NCI-H1417 treated with DMSO at 0.1 percent for 48 hours (cell line): ENCODE measurements at places on chromosomes 3 and 15.

- no peak for DNase-seq
Measured at GRCh38 chr15:40782609-40783227, 12.9 kb downstream of the C15orf62 start.

- peak; percentile 35 for DNase-seq
Measured at GRCh38 chr3:126679318-126679751, 24.4 kb upstream of the TXNRD3 start.

DNA sequence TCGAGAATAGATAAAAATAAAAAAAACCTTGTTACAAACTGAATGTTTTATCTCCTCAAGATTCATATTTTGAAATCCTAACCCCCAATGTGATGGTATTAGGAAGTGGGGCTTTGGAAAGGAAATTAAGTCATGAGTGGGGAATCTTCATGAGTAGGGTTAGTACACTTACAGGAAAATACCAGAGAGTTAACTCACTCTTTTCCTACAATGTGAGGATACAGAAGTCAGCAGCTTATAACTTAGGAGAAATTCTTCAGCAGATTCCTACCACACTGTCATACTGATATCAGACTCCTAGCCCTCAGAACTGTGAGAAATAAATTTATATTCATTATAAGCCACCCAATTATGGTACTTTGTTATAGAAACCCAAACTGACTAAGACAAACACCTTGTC lies 453.1 kb downstream of the GBE1 start:
- no peak for DNase-seq

DNA sequence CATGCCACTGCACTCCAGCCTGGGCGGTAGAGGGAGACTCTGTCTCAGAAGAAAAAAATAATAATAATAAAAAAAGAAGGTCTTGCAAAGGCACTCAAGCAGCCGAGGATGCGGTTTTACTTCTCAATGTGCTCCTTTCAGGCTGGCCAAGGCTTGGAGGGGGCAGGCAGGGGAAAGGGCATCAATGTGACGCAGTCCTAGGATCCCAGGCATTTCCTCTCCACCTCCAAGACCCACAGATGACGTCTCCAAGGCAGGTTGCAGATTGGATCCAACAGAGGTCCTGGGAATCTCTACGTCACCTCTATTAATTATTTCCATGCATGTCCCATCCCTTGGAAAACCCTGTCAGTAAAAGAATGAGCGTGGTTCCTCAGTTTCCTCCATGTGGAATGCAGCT lies 56.2 kb downstream of the FAM43A start:
- DNase-seq, result no peak

DNA sequence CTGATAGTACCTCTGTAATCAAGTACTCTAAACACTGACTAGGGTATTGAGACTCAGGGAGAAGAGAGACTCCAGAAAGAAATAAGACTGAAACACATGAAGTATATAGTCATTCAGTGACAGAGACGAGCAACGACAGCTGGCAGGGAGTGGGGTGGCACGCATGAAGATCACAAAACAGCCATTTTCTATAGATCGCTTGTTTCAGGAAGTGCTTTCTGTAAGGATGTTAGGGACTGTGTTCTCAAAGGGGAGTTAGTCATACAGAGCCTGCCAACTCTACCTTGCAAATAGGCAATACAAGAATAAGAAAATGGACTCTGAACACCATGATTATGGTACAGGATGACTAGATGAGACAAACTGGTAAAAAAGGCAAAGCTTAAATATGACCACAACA lies 139.5 kb downstream of the TBL1XR1 start:
- DNase-seq, result no peak

DNA sequence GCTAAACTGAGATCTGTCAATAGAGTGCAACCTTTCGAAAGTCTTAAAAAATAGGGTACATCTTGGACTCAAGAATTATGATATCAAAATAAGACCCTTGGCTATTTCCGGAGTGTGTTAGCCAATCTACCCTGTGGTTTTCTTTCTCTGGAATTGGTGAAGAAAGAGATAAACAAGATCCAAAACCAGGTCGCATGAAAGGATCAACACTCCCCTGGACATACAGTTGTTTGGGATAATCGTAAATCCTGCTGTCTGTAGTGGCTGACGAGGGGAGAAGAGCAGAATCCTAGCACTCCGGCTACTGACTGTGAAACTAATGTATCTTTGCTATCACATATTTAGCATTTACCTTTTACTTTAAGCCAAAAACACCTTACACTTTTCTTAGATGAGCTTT lies 30.9 kb downstream of the FNDC3B start:
- no peak for DNase-seq

GRCh38 chr15:44790215-44790614 lies 53.9 kb downstream of the TRIM69 start:
- DNase-seq, result no peak

DNA sequence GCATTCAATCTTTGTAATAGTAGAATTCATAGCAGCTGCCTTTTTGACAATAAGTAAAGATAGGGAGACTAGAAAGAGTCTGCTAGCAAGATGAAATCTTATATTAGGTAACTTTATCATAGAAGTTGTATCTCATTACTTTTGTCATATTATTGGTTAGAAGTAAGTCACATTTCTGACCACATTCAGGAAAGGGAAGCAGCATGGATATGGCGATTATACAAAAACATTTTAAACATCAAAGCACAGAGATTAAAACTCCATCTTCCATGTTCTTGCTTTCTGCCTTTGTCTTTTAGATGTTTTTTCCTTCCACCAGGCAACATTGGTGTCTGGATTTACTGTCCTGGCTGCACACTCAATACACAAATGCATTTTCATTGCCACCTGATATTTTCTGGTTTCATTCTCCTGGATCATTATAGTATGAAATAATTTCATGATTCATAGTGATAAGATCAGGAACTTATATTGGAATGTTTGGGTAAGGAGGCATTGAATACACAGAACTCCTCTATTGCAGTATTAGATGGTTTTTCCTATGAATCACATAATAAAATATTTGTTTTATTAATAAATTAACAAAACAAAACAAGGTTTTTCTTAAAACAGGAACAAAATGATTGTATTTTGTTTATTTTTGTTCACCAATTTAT lies 1460.3 kb upstream of the CADM2 start:
- no peak for DNase-seq

DNA sequence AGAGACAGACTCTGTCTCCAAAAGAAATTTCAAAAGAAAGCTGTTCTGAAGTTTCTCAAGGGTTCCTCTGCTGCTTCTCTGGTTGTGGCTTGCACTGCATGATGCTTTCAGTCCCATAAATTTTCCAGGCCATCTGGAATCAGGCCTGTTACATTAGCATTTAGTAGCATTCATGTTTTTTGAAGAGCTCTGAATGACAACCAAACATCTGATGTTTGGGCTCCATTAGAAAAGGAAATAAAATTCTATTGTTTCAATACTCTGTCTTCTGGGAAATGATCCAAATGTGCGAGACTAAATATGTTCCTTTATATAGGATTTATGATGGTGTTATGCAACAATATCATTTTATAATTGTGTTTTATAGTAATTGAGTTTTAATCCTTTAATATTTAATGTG lies 455.8 kb downstream of the GABRG3 start:
- DNase-seq, result no peak

GRCh38 chr15:93152951-93153350 lies 63.9 kb upstream of the RGMA start:
- no peak for DNase-seq

- no peak for DNase-seq
Measured at GRCh38 chr15:98755138-98755537, 106.8 kb downstream of the IGF1R start.

GRCh38 chr15:31975830-31976229 lies 54.5 kb upstream of the CHRNA7 start:
- no peak for DNase-seq

- no peak for DNase-seq
Measured at GRCh38 chr3:183226333-183226890, 26.6 kb upstream of the B3GNT5 start.

DNA sequence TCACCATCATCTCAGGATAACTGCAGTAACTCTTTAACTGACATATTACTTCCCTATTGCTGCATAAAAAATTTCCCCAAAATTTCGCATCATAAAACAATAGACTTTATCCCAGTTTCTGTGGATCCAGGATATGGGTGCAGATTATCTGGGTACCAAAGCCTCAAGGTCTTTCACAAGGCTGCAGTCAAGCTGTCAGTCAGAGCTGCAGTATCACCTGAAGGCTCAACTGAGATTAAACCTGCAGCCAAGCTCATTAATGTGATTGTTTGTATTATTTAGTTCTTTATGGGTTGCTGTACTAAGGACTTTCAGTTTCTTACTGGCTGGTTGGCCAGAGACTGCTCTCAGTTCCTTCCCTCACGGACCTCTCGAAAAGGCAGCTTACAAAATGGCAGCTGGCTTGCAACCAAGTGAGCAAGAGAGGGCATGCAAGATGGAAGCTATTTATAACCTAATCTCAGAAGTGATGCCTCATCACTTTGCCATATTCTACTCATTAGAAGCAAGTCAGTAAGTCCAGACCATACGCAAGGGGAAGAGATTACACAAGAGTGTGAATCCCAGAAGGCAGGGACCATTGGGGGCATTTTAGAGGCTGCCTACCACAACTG lies 54.9 kb downstream of the DCUN1D1 start:
- DNase-seq, result no peak

GRCh38 chr3:43256714-43257461 lies 29.5 kb upstream of the SNRK start:
- no peak for DNase-seq

DNA sequence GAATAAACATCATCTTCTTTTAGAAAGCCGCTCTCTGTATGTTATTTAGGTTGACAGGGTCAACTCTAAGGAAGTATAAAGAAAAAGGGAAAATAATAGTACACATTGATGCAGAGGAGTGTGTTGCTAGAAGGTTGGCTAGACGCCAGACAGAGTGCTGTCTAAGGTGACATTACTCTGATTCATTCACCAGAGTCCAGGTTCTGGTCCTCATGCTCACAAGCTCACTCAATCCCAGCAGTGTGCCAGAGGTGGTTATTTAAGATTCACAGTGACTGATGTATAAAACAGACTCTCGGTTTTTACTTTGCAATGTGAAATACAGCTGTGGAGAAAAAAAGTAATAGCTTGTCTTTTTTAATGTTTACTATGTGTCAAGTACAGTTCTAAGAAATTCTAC lies 1.7 kb downstream of the CFAP44 start:
- no peak for DNase-seq

DNA sequence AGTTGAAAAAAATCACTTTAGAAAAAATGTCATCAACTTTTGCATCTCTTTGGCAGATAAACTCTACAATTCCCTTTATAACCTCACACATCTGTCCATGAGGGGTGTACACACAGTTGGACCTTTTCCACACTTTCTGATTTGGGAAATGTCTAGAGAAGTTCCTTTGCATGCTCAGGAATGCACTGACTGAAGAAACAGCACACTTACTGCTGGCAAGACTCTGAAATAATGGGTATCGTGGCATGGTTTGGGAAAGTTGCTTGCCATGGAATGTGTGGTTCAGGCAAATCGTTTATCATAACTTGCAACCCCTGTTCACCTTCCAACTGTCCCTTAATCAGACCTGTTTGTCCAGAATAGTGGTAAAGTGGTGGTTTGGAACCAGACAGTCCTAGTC lies 135.3 kb upstream of the TGFBR2 start:
- DNase-seq, result no peak

DNA sequence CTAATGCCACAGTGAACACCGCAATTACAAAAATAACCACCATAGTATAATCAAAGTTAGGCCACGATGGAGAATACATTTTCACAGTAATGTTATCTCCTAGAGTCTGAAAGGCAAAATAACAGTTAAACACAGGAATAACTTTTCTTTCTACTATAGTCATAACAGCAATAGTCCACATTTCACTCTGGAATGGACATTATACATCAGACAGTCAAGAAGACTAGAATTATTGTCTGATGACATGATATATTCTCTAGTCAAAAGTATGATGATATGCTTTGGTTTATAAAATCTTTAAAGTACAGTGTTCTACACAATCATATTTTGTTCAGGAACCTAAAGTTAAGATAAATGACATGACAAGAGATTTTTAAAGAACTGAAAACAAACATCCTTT lies 18.0 kb downstream of the SPPL2A start:
- no peak for DNase-seq

DNA sequence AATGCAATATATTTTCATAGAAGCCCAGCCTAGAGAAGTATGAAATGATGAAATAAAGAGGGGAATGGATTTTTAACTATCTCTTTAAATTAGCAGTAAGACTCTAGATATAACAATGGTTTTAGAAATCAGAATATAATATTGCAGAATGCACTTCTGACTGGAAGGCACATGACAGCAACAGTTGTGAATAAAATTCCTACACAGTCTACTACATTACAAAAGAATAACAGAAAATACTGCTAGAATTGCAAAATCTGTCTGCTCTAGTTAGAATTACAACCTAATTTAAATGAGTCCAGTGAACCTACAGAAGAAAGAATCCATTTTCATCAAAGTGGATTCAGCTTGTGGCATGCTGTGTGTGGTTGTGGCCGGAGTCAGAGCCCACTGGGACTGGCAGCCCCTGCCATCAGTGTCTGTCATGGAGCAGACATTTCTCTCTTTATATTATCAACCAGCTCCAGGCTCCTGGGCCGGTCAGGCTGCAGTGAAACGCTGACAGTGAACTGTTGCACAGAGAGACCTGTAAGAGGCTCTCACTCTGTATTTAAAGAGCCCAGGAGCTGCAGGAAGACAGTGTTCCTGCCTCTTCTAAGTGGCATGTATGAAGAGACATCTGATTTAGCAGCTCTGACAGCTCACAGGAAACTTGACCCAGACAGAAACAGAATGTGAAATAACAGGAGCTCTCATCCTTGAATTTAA lies 1523.8 kb upstream of the CADM2 start:
- no peak for DNase-seq

DNA sequence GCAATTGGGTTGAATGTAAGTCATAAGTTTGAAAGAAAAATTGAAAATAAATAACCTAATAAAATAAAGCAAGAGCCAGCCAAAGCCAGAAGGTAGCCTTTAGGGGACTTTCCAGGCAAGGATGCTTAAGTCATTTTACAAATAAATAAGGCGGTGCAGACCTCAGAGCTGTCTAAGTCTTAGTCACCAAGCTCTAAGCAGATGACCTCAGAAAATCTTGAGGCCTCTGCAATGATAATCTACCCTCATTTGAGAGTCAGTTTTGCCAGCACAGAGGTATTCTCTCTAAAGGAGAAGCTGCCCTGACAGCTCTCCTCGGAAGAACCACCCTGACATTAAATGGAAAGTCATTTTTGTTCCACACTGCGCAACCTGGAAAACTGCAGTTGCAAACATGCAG lies 113.9 kb downstream of the OXNAD1 start:
- no peak for DNase-seq
